Hypothalamus (tissue), 51 donors: ENCODE measurements at places on chromosomes 5 and 9.

- DNase-seq = no peak
These were observed 31.6 kb upstream of the UBAC1 start for GRCh38 chr9:135992486-135993408.

DNA sequence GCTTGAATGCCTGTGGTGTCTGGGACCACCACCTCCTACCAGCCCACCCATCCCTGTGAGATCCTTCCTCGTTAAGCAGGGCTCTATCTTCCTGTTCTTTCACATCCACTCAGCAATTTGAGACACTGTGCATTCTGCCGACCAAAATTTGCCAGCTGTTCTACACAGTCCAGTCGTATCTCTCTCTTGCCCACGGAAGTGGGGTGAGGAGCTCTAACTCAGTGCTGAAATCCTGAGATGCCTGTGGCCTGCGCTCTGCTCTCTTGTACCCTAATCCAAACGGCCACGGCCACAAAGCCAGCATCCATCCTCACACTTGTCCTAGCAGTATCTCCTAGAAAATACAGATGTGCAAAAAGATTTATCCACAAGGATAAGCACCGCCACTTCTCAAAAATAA is 97.9 kb downstream of the MVB12B start:
- no peak for DNase-seq

DNA sequence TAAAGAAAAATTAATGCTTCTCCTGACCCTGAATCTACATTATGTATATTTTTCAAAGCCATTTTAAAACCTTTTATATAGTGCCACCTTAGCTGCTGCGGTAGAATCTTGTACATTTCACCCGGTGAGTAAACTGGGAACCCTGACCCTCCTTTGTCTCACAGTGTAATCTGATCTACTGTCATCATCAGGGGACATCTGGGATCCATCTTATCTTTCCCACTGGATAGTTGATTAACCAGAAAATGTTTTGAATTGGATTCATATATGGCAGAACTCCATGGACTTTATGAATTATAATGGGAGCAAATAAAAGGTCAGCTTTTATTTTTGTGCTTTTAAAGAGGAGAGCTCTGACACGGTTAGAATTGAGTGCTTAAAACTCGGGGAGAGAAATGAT is 95.0 kb downstream of the ADAMTSL1 start:
- DNase-seq = no peak

DNA sequence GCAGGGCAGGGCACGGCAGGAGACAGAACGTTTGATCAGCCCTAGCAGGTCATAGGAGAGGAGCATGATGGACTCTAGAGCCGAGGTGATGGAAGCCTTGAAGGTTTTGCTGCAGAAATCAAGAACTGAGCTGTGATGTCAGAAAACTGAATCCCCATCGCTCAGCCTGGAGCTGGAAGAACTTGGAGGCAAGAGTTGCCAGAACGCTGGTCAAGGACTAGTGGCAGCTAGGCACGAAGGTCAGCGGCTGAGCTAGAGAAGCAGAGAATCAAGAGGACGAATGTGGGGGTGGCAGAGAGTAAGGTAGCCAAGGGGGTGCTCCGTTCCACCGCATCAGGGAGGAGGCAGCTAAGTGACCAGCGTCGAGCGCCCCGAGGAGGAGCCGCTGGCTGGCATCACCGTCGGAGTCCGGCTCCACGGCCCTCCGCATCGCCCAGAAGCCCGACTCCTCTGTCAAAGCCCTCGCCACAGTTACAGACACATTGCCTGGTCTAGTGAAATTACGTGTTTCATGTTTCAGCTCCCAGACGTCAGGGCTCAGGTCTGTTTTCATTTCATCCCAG is 1.2 kb upstream of the GALNT10 start:
- DNase-seq = peak; percentile 50

GRCh38 chr9:120410925-120411501 is 169.0 kb downstream of the CDK5RAP2 start:
- DNase-seq = no peak

DNA sequence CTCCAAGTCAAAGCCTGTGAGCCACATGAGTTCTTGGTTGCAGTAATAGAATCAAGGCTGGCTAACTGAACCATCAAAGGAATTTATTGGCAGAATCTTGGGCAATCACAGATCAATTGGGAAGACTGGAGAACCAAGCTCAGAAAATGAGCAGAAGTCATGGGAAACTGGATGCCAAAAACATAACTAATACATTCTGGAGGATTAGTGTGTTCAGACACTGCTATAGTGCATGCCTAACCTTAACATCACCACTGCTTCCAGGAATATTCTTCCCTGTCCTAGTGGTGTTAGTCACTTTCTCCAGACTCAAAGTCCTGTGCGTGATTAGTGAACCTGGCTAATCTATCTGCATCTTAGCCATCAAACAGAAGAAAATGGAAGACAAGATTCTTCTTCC is 843.7 kb downstream of the EFNA5 start:
- no peak for DNase-seq

GRCh38 chr5:79526493-79526892 is 12.6 kb upstream of the HOMER1 start:
- no peak for DNase-seq

DNA sequence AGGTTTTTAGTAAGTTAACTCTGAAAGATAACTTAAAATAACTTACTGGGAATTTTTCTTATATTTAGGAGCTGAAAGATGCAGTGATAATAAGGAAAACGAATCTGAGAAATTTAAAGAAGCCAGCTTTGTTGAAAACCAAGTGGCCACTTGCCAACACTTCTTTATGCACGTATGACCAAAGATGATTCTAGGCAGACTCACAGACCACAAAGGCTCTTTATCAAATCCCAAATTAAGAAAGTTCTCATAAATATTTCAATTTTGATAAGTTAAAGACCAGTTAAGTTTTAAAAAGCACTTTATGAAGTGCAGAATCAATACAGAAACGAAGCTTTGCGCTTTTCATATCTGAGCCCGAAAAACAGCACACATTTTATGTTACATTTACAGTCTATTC is 1.5 kb downstream of the AFF4 start:
- no peak for DNase-seq

- DNase-seq = no peak
These were observed 2.1 kb downstream of the POLK start for GRCh38 chr5:75513841-75514240.

DNA sequence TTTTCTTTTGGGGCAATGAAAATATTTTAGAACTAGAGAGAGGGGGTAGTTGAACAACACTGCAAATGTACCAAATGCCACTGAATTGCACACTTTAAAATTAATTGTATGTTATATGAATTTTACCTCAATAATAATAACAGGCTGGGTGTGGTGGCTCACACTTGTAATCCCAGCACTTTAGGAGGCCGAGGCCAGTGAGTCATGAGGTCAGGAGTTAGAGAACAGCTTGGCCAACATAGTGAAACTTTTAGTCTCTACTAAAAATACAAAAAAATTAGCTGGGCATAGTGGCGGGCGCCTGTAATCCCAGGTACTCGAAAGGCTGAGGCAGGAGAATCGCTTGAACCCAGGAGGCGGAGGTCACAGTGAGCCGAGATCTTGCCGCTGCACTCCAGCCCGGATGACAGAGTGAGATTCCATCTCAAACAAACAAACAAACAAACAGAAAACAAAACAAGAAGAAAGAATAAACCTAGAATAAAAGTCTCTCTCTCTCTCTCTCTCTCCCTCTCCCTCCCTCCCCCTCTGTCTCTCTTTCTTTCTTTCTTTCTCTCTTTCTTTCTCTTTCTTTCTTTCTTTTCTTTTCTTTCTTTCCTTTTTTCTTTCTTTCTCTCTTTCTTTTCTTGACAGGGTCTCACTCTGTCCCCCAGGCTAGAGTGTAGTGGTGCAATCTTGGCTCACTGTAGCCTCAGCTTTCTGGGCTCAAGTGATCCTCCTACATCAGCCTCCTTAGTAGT is 91.1 kb downstream of the BASP1 start:
- no peak for DNase-seq

DNA sequence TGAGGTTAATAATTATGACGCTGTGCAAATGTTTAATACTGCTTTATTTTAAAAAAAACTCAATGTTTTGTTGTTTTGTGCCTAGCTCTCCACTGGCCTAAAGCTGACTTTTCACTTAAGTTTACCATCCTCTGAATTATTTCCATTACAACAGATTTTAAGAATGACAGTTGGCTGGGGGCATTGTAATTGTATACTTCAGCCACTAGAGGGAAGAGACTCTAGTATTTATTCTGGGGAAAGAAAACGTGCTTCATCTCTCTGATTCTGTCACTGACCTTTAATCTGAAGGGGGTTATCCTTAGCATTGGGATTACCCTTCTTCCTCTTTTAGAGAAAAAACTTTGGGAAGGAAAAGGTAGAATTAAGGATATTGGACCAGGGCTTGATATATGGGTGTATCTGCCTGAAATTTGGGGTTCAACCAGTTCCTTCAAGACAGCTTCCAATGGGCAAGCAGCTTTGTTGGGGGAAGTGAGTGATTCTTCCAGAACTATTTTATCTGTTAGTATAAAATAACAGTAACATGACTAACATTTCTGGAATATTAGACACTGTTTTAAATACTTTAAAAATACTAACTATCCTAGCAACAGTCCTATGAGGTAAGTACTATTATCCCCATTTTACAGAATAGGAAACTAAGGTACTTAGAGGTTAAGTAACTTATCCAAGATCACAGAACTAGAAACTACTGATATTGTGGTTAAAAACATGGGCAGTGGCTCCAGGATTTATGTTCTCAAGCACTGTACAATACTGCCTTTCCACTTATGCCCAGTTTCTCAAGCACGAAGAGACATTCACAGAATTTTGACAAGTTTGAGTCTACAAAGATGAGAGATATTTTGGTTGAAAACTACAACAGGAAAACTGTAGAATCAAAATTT is 208.4 kb downstream of the CD180 start:
- DNase-seq = no peak

DNA sequence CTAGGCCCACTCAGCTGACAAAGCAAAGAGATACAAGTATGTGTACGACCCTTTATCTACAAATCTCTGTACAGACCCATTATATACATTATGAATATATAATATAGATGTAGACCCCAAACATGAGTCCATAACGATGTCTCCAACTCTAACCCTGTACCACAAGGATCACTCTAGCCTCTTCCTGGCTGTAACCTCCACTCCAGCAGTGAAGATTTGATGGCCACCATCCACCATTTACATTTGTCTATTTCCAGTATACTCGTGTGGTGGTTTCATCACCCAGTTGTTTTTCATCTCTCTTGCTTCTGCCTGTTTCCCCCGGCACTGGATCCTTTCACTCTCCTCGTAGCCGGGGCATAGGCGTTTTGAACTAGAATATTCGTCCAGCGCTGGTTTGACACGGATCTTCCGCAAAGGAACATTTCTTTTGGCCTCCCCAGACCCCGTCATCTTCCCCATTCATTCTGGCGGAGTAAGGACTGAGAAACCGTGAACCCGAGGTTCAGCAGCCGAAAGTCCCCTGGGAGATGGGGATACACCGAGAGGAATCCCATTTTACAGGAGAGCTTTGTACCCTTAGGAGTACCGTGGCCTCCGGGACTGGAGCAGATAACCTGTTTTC is 828 bp upstream of the TRIO start:
- no peak for DNase-seq

DNA sequence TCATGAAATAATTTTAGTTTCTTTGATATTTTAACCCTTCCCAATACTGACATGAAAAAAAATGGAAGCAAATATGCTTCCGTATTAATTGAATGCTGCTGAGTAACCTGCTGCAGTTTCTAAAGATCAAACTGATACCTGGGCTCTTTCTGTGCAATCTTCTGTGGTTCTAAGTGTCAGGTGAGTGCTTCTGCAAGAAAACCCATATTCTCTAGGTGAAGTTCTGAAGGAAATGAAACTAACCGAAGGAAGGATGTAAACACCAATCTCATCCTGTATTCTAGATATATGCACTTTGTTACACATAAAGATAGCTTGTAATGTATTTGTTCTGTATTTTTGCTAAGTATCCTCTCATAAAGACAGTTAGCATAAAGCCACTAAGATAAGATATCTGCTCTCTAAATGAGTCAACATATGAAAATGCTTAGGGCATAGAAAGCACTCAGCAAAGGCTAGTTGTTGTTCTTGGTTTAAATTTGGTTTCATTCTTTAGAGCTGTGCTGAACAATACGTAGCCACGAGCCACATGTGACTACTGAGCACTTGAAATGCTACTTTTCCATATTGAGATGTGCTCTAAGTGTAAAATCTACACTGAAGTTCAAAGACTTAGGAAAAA is 52.0 kb downstream of the ITGA2 start:
- DNase-seq = no peak

DNA sequence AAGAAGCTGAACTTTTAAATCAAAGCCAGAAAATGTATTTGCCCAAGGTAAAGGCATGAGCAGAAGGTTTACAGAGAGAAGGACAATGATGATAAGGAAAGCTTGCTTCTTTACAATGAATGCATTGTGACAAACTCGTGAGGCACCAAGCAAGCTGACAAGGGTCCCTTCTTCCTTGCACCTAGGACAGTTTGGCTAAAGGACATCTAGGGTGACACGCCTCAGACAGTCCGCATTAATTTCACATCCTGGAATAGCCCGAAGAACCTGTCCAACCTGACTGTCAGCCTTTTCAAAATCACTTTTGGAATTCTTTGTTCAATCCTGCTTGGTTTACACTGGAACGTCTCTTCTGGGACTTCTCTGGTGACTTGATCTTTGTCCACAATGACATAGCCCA is 146.4 kb upstream of the MAP3K1 start:
- DNase-seq = no peak

DNA sequence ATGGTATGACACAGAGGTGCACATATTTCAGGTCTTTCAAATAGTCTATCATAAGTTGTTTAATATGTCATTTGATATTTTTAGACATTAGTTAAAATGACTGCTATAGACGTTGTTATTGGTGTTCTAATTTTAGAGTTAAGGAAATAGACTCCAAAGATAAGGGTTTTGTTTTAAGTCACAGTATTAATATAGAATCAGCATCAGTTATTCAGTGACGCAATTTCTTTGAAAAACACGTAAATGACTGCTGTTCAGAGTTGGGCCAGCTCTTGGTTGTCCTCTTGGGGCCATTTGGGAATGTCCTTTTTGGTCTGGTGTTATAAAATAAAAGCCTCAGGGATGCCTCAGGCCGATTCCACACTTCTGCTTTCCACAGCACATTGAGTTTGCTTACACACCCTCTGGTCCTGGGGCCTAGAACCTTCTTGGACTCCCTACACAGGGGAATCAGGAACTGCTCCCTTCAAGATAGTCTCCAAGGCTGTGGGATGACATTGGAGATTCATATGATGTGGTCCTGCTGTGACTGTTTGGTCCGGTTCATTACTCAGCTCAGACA is 14.3 kb downstream of the OTULIN start:
- no peak for DNase-seq

GRCh38 chr5:65209341-65209740 is 272.4 kb downstream of the ADAMTS6 start:
- DNase-seq = no peak

GRCh38 chr5:113989278-113989912 is 372.5 kb upstream of the KCNN2 start:
- DNase-seq = no peak

DNA sequence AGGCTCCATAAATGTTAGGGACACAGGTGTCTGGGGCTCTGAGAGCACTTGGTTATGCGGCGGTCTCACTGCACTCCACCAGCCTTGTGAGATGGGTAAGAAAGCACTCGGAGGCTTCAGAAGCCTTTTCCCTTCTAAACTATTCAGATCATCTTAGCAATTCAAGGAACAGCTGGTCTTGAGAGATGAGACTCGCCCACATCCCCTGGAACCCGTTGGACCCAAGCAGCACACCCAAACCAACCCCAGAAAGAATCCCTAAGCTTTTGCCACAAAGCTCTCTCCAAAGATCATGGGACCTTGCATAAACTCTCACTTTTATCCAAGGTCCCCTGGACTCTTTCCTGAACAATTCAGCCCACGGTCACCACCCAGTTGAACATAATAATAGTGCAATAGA is 90.2 kb downstream of the RAPGEF1 start:
- DNase-seq = no peak
